ENCODE measurements at places on chromosomes 1 and 21.

DNA sequence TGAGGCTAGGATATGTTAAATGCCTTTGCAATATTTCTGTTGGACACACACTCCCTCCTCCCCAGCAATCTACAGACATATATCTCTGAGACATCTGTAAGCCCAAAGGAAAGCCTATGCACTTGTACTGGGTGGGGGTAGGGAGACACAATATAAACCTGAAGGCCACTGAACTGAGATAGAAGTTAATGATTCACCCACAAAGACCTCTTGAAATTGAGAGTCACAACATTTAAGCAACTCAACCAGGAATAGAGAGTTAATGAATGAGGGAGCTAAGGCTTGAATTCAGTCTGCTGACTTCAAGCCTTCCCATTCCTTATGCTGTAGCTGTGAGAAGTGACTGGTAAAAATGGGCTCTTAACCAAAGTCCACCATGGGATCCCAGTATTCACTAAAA is 5.0 kb downstream of the OR10J1 start:
- no peak for DNase-seq

DNA sequence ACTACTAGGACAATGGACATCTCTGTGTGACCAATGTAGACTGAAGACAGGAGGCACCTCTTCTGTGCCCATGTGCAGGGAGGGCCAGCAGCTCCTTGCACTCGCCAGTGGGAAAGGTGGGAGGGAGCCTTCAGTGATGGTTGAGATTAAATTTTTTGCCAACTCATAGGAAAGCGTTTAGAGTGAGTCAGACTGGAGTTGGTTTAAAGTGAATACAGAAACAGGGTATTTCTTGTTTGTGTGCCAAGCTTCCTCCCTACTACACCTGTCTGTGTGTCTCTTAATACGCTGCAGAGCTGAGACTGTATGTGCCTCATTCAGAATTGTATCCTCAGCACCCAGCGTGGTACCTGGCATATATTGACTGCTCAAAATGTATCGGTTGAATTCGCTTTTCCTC is 13.5 kb upstream of the COL16A1 start:
- no peak for DNase-seq

DNA sequence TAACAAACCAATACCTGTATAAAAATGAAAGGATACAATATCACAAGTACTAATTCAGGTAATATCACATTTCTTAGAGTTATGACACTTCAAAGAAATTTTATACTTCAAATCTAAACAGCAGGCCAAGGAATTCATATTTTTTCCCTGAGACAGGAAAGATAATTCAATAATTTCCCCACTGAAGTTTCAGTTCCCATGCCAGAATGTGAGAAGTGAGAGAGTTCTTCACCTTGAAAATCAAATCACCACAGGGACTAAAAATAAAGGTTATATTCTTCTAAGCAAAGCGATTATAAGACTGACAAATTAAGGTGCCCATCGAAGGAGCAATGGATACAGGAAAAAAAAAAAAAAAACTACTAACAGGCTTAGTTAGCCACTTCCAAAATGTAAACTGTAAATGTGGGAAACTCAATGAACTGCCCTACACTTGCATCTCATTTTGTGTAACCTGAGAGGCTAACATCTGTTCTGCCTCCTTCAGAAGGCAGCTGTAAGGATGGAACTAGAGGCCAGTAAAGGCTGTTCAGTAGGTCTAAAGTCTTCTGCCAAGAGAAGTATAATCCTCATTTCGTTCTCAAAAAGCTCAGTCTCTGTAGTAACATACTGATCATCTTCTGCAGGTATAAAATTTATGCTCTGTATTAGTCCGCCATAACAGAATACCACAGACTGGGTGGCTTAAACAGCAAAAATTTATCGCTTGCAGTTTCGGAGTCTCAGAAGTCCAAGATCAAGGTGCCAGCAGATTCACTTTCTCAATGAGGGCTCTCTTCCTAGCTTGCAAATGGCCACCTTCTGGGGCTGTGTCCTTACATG is 127.8 kb downstream of the RERE start:
- no peak for DNase-seq

DNA sequence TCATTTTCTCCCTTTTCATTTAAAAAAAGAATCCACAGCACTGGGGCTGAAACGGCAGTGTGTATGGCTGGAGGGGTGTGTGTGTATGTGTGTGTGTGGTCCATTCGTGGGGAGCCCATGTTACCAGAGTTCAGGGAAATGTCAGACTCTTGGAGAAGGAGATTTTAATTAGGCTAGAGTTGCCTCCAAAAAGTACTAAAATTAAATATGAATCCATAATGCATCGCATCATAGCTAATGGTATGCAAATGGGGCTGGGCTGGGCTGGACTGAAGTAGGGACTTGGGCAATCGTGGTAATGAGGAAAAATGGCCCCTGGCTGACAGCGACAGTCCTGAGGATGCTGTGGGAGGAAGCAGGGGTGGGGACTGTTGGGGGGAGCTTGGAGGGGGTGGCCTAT is 24.8 kb downstream of the GRIK3 start:
- DNase-seq, result no peak

DNA sequence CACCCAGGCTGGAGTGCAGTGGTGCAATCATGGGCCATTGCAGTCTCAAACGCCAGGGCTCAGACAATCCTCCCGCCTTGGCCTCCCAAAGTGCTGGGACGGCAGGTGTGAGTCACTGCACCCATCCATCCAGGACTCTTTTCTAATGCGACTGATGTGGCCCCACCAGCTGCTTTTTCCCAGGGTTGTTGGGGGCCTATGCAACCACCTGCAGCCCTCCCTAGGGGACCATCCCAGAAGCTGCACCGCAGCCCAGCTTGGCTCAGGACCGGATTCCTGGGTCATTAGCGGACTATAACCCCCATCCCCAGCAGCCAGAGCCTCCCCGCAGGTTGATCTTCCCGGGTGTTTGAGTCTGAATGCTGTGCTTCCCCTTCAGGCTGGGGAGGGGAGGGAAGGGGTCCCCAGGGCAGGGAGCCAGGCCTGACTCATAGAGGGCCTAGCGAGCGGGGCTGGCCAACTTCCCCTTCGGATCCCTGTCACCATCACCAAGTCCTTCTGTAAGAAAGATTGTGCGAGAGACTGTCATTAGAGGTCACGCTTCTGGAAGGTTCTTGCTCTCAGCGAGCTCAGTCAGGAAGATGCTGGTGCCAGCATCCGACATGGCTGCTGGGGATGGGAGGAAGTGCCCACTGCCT is 108.7 kb upstream of the ACTRT2 start:
- DNase-seq, result no peak

Data from NCI-H1436 (cell line).